Uterus (tissue), 4 donors: ENCODE measurements at places on chromosomes 13 and 19.

GRCh38 chr19:55519451-55520311 lies 17.3 kb downstream of the SBK2 start:
- no peak for DNase-seq

- no peak for DNase-seq
Observed at GRCh38 chr19:23867895-23868294, 46.8 kb upstream of the ZNF726 start.

DNA sequence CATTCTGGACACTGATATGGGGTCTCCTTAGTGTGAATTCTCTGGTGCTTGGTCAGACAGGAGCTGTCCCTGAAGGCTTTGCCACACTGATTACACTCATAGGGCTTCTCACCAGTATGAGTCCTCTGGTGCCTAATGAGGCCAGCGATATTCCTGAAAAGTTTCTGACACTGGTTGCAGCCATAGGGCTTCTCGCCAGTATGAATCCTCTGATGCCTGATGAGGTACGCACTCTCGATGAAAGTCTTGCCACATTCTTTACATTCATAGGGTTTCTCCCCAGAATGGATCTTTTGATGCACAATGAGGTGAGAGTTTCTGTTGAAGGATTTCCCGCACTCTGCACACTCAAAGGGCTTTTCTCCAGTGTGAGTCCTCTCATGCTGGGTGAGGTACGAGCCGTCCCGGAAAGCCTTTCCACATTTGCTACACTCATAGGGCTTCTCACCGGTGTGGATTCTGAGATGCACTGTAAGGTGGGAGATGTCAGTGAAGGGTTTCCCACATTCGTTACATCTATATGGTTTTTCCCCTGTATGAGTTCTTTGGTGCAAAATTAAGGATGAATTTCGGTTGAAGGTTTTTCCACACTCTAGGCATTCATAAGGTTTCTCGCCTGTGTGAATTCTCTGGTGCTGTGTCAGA lies 22.4 kb downstream of the ZNF329 start:
- no peak for DNase-seq

DNA sequence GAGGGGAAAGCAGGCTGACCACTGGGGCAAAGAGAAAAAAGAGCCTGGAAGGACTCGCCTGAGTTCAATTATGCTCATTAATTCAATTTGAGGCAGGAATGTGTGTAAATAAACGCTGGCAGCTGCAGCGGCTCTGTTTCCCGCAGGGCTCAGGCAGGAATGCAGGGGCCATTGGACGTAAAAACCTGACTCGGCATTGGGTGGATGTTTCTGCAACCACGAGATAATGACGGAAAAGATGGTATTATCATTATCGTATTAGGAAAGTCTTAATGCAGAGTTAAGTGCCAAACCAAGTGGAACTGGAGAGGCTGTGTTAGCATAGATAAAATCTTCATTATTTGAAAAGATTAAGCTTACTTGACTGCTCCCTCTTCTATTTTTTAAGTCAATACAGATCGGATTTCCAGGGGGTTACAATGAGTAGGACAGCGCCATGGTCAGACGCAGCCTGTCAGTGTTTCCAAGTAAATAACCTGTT lies 169.8 kb downstream of the SHISA2 start:
- DNase-seq: no peak

DNA sequence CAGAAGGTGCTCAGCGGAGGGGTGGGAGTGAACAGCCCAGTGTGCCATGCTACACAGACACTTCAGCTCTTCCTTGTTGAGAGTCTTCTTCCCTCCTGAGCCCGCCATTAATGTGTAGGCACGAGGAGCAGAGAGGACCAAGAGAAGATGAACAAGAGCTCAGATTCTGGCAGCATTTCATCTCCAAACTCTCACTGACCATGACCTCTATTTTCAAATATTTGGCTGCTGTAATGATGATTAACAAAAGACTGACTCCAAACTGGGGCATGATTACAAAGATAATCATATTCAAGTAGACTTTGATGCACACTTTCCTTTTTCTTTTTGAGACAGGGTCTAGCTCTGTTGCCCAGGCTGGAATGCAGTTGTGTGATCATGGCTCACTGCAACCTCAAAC lies 236.5 kb downstream of the DCLK1 start:
- no peak for DNase-seq

- no peak for DNase-seq
Observed at GRCh38 chr13:25660996-25661395, 289.2 kb downstream of the ATP8A2 start.

DNA sequence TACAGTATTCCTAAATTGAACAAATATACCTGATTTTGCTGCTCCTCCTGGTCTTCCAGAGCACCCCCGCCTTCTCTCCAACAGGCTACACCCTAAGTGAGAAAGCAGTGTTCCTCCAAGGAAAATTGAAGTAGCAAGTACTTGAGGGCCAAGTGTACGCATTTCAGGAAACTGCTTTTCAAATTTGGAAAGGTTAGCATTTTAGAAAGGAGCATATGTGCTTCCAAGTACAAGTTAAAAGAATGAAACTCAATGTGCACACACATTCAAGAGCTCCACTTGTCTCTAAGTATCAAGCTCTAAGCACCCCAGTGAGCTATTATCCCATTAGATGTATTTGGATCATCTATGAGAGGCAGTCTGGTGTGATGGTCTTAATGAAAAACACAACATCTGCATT lies 25.8 kb downstream of the LHFPL6 start:
- no peak for DNase-seq
